Upper lobe of left lung (tissue), 6 donors: ENCODE measurements at places on chromosomes 4 and X.

DNA sequence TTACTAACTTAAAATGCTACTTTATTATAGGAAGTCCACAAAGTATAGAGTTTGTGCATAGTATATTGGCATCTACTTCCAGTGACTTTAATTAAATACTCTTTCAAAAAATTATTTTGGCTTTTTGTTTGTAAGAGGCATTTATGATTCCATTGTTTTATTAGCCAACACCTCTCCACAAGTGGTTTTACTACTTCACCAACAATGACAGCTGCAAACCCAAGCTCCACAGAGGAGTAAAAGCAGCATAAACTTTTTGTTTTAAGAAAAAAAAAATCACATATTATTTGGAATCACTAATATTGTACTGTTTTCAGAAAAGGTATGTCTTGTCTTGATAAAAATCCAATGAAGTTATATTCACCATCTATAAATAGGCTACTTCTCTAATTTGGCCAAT lies 88.5 kb downstream of the FIP1L1 start:
- no peak for DNase-seq

GRCh38 chrX:49271341-49271740 lies 1.7 kb downstream of the PPP1R3F start:
- DNase-seq: no peak

GRCh38 chrX:9569876-9570301 lies 105.0 kb downstream of the TBL1X start:
- no peak for DNase-seq

- peak; percentile 24 for DNase-seq
These were observed 63.4 kb downstream of the NUDT10 start for GRCh38 chrX:51395810-51396728.

GRCh38 chr4:37631551-37631950 lies 54.6 kb downstream of the RELL1 start:
- peak; percentile 22 for DNase-seq

DNA sequence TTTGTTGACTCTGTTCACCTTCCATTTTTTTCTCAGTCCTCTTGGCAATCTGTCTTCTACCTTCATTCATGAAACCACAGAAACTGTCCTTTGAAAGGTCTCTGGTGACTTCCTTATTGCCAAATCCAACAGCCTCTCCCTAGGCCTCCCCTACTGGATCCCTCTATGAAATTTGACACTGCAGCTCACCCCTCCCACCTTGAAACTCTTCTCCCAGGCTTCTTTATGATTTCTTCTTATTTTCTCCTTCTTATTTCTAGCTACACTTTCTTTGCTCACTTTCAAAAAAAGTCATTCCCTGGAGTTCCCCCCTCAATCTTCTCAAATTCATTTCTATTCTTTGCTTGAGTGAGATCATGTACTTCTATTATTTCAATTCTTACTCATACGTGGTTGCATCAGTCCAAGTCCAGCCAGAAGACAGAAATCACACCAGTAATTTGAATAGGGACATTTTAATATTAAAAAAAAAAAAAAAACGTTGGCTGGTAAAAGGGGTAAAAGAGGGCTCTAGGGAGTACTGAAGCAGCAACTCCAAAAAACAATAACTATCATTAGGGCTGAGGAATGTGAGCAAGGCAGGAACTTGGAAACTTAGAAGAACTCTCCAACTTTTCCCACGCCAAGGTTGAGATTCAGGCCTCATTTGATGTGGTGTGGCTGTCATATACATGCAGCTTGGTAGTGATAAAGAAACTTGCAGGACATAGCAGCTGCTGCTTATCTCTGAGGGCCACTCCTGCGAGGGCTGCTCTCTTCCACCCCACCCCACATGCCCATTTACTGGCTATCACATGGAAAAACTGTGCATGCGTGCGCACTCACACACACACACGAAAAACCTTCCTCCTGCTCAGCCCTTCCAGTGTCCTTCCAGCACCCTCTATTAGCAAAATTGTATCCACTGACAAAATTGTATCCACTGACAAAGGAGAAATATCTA lies 169.8 kb upstream of the GALNT7 start:
- DNase-seq: no peak

DNA sequence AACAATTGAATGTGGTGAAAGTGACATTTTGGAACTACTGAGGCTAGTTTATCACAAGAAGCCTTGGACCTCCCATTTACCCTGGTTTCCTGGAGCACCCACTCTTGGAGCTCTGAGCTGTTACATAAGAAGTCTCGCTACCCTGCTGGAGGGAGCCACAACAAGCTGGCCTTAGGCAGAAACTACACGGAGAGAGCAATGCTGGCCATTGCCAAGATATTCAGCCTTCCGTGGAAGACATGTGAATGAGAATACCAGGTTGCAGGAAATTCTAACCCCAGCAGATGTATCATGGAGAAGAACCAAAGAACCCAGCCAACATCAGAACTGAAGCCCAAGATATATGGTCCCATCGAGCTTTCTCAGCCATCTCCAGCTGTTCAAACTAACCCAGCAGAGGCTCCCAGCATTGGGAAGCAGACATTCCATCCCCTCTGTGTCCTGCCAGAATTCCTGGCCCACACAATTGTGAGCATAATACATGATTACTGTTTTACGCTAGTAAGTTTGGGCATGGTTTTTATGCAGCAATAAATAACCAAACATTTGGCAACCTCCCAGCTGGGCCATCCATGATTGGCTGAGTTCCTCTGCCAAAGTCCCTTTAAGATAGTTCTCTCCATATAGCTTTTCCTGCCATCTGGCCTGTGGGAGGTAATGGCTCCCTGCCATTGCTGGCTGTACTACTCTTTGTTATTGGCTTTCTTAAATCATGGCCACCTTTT lies 17.9 kb upstream of the PDE5A start:
- DNase-seq: no peak

- DNase-seq: no peak
These were observed 97.3 kb downstream of the SORCS2 start for GRCh38 chr4:7289589-7289988.

- DNase-seq: no peak
These were observed 198.2 kb upstream of the CXorf66 start for GRCh38 chrX:140163371-140164159.

GRCh38 chr4:24921491-24921890 lies 8.6 kb upstream of the CCDC149 start:
- DNase-seq: no peak

GRCh38 chrX:106392346-106392745 lies 219.4 kb upstream of the RADX start:
- DNase-seq: no peak

DNA sequence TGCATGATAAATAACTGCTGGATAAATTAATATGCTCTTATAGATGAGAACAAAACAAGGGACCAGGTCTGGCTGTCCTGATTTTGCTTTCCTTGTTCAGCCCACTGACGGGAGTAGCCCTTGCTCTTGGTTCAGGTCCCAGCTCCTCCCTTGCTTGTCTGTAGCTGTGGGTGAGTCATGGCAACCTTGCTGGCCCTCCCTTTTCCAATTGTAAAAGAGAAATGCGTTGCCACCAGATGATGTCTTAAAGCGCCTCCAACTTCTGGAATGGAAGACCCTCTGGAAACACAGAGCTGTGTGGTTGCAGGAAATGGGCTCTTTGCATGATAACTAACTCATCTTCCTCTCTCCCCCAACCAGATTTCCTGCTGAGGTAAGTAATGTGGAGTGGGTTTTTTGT lies 171.4 kb downstream of the AASDH start:
- DNase-seq: no peak

DNA sequence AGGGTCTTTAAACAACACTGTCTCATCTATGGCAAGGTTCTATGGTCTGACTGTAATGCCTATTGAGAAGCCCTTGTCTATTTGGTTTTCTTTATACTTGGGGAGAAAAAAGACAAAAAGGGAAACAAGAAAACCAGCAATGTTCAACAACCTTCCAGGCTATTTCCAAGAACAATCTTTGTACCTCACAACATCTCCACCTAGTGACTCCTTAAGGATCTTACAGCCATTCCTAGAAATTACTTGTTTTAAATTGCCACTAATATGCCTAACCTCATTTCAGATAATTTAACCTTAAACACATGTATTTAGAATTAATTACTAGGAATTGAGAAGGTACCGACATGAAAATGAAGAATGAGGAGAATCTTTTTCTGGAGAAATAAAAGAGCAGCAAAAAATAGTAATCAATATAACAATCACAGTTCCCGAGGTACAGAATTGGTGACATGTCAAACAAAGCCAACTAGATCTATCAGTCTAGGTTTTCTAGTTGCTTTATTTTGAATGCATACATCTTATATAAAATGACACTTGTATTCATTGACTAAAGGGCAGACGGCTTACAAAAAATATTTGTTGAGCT lies 1.6 kb upstream of the RBM46 start:
- DNase-seq: no peak

DNA sequence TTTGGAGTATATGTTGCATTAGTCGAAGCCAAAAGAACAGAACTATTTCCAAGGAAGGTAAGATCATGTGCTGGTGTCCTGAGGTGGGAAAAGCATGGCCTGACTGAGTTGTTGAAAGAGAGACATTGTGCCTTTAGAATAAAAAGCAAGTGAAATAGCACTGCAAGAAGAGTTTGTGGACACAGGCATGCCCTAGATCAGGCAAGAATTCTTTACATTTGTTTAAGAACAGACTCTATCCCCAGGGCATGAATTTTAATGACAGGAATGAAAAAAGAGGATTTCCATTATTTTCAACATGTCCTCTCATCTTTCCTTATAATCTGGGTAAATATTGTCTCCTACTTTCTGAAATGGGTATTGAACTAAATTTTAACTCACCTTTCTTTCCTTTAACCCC lies 516.2 kb upstream of the GALNT7 start:
- DNase-seq: no peak

DNA sequence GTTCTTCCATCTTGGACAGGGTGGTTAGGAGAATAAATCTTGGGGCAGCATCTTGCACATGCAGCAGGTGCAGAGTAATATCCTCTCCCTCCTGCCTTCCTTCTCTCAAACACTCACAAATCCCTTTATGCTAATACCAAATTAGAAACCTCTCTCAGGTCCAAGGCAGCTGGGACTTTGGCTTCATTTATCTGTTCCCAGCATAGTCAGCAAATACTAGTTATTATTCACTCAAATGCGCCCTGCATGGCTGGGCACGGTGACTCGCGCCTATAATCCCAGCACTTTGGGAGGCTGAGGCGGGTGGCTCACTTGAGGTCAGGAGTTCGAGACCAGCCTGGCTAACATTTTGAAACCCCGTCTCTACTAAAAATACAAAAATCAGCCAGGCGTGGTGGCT lies 156.0 kb upstream of the GALNT7 start:
- no peak for DNase-seq

GRCh38 chr4:71992571-71993312 lies 39.1 kb upstream of the NPFFR2 start:
- DNase-seq: no peak

DNA sequence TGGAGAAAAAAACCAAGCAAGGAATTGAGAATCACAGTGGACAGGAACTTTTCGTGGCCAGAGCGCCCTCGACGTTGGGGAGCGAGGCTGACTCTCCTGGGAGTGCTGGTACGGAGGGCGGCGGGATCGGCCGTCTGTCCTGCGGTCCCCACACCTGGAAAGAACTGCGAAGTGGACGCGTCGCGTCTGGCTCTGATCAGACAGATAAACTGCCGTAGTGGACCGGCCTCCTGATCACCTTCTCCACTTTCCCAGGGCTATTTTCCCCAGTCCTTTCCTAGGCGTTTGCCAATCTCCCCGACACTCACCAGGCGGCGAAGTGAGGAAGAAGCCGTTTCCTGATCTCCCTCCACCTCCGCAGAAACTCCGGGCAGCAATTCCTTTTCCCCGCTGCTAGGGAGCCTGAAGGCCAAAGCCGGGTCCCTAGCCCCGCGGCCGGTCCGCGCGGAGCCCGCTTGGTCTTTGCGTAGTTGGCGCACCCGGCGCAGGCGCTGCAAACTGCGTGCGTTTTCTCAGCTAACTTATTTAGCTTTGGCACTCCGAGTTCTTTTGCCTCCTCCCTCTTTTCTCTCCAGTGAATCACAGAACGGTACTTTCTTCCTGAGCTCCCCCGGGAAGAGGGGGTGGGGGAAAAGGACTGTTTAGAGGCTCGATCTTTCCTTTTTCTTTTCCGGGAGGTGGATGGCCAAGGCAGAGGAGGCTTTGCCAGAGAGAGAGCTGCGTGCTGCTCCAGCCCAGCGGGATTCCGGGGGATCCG lies at the start of gene ARSJ:
ARSJ (minus strand) TSS at position 500 of the 757 bp plus-strand sequence. CDS start 813 bp downstream, outside the sequence.
- peak; percentile 93 for DNase-seq

DNA sequence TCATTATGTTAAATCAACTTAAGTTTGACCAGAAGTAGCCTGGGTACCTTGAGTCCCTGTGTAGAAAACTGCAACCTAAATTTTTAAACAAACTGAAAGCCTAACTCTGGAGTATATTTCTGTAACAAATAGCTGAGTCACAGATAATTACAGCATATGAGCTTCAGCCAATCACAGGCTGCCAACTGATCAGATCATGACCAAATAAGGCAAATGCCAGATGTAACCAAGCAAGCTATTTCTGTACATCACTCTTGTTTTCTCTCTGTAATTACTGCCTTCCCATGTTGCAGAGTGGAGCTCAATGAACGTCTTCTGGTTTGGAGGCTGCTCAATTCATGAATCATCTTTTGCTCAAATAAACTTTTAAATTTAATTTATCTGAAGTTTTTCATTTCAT lies 980.9 kb upstream of the DIAPH2 start:
- no peak for DNase-seq

DNA sequence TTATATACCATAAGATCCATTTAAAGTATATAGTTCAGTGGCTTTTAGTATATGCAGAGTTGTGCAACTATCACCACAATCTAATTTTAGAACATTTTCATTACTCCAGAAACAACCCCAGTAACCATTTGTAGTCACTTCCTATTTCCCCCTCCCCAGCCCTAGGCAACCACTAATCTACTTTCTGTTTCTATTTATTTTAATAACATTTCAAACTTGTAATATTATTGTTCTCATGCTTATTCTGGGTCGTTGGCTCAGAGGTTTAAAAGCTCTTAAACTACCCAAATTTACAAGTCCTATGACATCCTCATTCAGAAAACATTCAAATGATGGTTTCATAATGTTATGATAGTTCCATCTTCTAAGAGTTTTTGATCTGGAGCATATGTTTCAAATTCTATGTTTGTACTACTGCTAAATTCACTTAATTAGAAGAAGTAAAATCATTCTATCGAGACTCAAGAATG lies 18.4 kb downstream of the XIAP start:
- no peak for DNase-seq

DNA sequence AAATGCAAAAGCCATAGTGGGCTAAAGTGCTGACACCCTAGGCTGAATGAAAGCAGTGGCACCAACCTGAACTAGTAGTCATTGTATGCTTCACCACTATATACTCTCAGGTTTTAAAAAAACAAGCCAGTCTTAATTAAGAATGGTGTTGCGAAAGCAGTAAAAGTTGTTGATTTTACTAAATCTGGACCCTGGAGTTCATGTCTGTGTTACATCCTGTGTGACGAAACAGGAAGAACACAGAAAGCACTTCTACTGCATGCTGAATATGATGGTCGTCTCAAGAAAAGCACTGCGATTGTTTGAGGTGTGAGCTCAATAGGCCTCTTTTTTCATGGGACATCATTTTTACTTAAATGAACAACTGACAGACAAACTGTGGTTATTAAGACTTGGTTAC lies 24.2 kb upstream of the GDPD2 start:
- no peak for DNase-seq

DNA sequence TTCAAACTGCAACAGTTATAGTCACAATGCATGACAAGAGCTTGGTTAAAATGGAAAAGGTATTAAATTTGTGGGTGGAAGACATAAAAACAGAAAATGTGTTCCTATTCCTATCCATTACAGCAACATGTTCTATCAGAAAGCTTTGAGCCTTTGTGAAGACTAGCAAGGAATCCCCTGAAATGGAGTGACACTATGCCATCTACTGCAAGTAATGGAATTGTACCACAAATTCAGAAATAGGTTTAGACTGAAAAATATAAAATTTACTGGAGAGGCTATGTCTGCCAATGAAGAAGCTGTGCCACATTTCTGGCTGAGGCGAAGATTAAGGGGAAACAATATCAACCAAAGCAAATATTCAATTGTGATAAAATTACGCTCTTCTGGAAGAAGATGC lies 247.9 kb downstream of the ADAM29 start:
- DNase-seq: no peak
